Kidney (tissue), 22 donors: ENCODE measurements at places on chromosomes 1 and 21. TPM values are rescaled to one million over a fixed set of nuclear protein-coding genes. Genes with fewer than 3 reads are reported as not detected.

The RAP1GAP gene
- total RNA-seq = 39.2 TPM

The PTPRF gene
- 197 TPM for total RNA-seq

The CCDC18 gene
- 3.9 TPM for total RNA-seq

- no peak overlapping the region for H3K27ac ChIP-seq
- no peak overlapping the region for H3K4me3 ChIP-seq
- no peaks in the 10 kb centered on the region for H3K27me3 ChIP-seq
- H3K36me3 ChIP-seq = no peaks in the 10 kb centered on the region
- peak; percentile 30 for DNase-seq
Measured at GRCh38 chr21:31351438-31351837, 7.4 kb upstream of the TIAM1 start.

DNA sequence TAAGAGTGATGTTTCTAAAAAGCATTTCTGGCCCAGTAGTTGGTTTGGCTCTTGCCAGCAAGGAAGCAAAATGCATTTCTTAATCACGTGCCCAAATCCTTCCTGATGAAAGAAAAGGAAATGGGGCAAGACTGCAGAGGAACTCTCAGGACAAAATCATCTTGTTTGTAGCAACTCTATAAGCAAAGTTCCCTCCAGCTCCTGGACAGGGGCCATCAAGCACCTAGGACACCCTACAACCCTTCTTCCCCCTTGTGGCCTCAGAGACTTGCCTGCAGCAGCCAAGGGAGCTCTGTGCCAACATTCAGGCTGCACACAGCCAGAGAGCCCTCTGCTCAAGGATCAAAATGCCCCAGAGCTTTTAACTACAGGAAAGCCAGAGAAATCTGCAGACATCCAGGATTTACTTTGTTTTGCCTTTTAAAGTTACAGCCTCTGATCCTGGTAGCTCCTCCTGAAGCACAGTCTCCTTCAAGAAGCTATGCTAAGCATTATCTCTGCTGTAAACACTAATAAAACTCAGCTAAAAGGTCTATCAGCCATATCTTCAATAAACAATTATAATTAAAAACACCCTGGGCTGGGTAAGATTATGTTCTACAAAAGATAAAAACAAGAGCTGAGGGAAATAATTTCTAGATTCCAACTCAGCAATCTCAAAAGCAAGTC, 105.0 kb downstream of the KIAA0319L start:
- H3K36me3 ChIP-seq = peaks cover 28% of the 10 kb centered on the region
- H3K27me3 ChIP-seq = no peaks in the 10 kb centered on the region
- no peak for DNase-seq
- H3K4me3 ChIP-seq = no peak overlapping the region
- peaks cover 4% of the 10 kb centered on the region for H3K4me1 ChIP-seq

GRCh38 chr1:67484492-67484891, 54.3 kb upstream of the SERBP1 start:
- no peaks in the 10 kb centered on the region for H3K36me3 ChIP-seq
- H3K27me3 ChIP-seq = no peaks in the 10 kb centered on the region
- no peaks in the 10 kb centered on the region for H3K4me1 ChIP-seq
- no peak overlapping the region for H3K27ac ChIP-seq
- DNase-seq = peak; percentile 85
- H3K4me3 ChIP-seq = no peak overlapping the region

GRCh38 chr1:246595146-246595545, 28.9 kb downstream of the CNST start:
- DNase-seq = no peak
- H3K4me1 ChIP-seq = no peaks in the 10 kb centered on the region
- H3K27ac ChIP-seq = no peak overlapping the region
- H3K27me3 ChIP-seq = no peaks in the 10 kb centered on the region
- H3K4me3 ChIP-seq = no peak overlapping the region

DNA sequence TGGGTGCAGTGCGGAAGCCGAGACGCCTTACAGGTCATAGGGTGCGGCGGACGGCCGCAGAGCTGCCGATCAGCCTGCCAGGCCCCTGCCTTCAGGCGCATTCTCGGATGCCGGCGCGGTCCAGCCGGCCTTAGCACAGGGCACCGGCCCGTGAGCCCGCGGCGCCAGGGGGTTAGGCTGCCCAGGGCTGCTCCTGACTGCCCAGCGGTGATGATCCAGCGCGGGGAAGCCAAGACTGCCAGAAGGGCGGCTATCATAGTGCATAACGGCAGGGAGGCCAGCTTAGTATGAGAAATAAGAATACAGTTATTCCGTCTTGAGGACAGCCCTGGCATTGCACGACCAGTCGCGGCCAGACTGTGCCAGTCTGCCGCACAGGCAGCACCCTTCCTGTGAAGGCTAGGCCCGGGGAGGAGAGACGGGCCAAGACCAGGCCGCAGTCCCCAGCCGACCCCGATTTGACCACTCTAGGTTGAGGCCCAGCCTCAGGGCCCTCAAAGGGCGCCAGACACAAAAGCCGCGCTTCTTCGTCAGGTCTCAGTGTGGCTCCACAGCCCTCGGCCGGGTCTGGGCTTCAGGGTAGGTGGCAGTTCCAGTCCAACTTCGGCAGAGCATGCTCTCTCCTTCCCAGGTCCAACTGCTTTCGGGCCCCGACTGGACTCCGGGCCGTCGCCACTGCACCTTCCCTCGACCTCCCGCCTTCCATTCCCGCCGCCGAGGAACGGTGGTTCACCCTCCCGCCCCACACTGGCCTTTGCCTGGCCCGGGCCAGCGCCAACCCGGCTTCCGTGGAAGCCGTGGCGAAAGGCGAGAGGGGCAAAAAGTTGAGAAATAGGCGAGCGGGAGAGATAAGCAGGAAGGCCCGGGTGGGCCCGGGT, 829 bp downstream of the ALX3 start:
- H3K36me3 ChIP-seq = no peaks in the 10 kb centered on the region
- DNase-seq = no peak
- no peak overlapping the region for H3K27ac ChIP-seq
- H3K27me3 ChIP-seq = peaks cover 53% of the 10 kb centered on the region
- no peak overlapping the region for H3K4me3 ChIP-seq
- no peaks in the 10 kb centered on the region for H3K4me1 ChIP-seq

DNA sequence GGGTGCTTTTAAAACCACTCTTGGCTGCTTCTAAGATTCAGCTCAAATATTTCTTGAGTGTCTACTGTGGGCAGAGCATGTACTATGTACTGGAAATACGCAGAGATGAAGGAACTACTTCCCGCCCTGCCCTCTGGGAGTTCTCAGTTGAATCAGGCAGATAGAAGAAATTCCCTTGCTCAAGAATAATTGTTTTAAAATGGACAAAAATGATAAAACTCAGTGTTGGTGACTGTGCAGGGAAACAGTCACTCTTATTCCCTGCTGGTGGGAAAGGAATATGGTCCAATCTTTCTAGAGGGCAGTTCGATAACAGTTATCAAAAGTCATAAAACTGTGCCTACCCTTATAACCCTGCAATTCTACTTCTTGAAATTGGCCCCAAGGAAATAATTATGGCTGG, 16.9 kb upstream of the GRHL3 start:
- H3K4me3 ChIP-seq = no peak overlapping the region
- no peak overlapping the region for H3K27ac ChIP-seq
- H3K27me3 ChIP-seq = no peaks in the 10 kb centered on the region
- H3K4me1 ChIP-seq = no peaks in the 10 kb centered on the region
- DNase-seq = no peak
- H3K36me3 ChIP-seq = no peaks in the 10 kb centered on the region

GRCh38 chr1:209769171-209769904, 13.5 kb downstream of the TRAF3IP3 start:
- DNase-seq = no peak
- peak overlapping the region; percentile 0 for H3K4me3 ChIP-seq
- H3K27ac ChIP-seq = peak overlapping the region; percentile 38
- H3K36me3 ChIP-seq = no peaks in the 10 kb centered on the region
- H3K27me3 ChIP-seq = no peaks in the 10 kb centered on the region

DNA sequence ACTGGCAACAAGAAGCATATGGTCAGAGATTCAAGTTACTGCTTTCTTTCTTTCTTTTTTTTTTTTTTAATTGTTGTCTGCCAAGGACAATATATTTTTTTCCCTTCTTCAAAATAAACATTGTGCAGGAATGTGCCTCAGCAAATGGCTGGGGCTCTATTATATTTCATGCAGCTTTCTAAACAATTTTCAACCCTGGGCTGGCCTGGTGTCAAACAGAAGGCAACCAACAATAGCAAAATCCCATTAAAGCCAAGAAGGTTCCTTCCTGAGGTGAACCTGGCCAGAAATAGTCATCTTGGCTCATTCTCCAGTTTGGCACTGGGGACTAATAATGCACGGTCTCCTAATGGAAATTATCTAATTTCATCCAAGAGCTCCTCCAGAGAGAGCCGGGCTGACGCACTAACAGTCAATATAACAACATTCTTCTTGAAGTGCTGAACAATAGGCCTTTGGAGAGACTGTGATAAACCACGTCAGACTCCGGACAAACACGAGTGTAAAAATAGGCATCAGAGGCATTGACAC, 35.7 kb upstream of the HLX start:
- no peak overlapping the region for H3K27ac ChIP-seq
- no peaks in the 10 kb centered on the region for H3K36me3 ChIP-seq
- DNase-seq = peak; percentile 26
- no peak overlapping the region for H3K4me3 ChIP-seq
- no peaks in the 10 kb centered on the region for H3K4me1 ChIP-seq

DNA sequence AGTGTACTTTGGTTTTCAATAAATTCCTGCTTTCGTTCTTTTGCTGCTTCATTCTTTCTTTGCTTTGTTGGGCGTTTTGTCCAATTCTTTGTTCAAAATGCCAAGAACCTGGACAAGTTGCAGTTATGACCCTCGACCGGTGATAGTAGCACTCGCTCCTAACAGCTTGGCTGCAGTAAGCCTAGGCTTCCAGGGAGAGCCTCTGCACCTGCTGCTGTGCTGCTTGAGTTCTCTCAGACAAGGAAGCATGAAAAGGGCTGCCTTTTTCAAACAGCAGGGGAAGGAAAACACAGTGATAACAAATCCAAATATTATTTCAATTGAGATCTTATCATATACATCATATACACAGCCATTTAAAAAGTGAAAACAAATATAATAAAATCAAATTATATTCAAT, 12.8 kb upstream of the RIPK4 start:
- no peak overlapping the region for H3K27ac ChIP-seq
- no peaks in the 10 kb centered on the region for H3K27me3 ChIP-seq
- DNase-seq = no peak
- no peaks in the 10 kb centered on the region for H3K36me3 ChIP-seq
- H3K4me3 ChIP-seq = no peak overlapping the region
